ENCODE measurements at places on chromosomes 6 and 20.

DNA sequence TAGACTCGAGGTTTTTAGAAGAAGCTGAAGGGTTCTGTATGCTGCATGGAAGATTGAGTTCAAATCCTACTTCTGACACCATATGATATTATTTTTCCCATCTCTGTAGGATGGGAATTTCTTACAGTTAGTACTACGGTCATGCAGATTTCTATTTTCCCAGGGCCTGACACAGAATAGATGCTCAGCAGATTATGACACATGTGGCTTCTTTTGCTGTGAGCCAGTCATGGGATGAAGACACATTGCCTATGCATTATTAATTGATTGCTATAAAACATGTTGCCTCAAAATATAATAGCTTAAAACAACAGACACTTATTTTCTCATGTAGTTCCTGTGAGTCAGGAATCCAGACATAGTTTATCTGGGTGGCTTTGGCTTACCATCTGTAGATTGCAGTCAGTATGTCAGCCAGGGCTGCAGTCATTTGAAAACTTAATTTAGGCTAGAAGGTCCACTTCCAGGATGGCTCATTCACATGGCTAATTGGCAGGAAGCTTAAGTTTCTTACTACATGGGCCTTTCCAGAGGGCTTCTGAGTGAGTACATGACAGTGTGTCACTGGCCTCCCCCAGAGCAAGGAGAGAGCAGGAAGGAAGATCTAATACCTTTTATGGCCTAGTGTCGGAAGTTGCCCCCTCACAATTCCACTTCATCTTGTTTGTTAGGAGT lies 29.5 kb downstream of the TOP1 start:
- DNase-seq = peak; percentile 69

DNA sequence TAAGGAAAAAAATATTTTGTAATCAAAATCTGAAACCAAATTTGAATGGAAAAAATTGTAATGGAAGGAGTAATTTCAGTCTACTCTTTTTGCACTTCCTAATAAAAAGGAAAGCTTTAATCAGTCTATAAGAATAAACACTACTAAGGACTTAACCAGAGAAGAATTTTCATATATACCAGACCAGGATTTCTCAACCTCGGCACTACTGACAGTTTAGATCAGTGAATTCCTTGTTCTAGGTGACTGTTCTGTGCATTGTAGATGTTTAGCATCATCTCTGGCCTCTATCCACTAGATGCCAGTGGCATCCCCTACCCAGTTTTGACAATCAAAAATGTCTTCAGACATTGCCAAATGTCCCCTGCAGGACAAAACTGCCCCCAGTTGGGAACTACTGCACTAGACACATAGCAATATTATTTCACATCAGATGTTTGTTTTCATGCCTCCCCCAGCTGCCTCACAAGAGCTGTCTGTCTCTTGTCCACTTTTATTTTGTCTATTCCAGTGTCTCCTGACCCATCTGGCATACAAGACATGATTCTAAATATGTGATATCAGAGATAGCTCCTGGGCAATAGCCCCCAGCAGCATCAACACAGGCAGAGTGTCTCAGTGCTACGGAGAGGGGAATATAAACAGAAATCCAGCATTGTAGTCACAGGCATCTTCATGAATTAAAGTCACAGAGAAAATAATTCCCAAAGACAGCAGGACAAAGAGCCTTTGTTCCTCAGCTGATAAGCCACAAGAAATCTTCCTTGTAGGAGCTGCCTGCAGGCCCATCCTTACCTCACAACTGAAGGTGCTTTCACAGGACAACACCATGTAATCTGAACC lies 27.0 kb downstream of the DNAAF9 start:
- no peak for DNase-seq

- no peak for DNase-seq
These were observed 39.0 kb upstream of the SLC32A1 start for GRCh38 chr20:38685271-38685670.

DNA sequence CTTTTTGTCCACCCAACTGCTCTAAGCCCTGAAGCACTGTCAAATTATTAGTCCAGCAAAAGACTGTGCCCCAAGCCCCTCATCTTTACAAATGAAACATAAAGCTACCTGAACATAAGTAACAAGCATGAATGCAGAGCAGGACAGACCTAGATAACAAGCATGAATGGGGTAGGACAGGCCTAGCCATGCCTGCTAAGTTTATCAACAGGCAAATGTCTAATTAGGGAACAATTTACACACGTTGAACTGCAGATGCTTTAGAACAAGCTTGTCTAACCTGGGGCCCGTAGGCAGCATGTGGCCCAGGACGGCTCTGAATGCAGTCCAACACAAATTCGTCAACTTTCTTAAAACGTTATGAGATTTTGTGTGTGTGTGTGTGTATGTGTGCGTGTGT lies 13.6 kb downstream of the FBXO30 start:
- no peak for DNase-seq

GRCh38 chr20:2845607-2846006 lies 5.1 kb downstream of the VPS16 start:
- no peak for DNase-seq

DNA sequence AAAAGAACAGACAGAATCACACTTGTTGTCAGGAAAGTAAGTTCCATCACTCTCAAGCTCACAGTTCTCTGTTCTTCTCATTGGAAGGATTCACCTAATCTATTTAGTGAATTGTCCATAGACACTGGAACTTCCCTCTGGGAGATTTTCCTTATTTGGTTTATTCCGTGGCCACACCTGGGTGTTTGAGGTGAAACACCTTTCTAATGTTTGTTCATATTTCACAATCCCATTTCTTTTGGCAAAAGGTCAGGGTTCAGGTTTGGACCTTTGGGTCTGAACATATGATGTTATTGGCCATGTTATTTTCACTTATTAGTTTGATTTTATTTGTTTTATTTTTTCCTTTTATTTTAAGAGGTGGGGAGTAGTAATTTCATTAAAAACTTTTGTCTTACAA lies 4.0 kb downstream of the MAS1L start:
- DNase-seq = no peak

GRCh38 chr6:98547634-98548033 lies 286.7 kb upstream of the POU3F2 start:
- DNase-seq = no peak

DNA sequence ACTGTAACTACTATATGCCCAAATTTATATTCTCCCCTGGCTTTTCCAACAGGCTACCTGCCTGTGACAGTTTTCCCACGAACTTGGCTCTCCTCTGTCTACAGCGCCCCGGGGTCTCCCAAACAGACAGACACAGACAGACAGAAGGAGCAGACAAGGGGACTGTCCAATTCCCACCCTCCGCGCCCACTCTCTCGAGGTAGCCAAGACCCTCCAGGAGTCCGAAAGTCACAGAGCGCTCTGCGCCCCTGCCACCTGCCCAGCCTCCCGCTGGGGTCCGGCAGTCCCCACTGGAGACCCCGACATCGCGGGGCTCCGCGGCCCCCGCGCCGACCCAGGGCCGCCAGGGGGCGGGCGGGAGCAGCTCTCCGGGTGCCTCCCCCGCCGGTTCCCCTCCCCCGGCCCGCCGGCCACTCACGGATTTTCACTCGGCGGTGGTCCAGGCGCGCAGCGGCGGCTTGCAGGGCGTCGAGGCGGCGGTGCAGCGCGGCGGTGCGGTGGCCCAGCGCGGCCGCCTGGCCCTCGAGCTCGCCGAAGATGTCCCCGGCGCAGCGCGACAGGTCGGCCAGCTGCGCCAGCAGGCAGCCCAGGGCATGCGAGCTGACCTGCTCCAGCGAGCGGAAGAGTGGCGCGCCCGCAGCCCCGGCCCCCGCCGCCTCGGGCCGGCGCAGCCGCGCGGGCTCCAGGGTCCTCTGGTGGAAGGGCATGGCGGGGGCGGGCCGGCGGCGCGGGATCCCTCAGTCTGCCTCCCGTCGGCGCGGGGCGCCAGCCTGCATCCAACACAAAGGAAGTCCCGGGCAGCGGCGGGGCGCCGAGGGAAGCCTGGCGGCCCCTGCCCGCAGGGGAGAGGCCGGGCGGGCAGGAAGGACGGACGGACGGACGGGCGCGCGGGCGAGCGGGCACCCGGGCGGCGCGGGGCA lies 81.3 kb upstream of the CCDC28A start:
- peak; percentile 16 for DNase-seq

DNA sequence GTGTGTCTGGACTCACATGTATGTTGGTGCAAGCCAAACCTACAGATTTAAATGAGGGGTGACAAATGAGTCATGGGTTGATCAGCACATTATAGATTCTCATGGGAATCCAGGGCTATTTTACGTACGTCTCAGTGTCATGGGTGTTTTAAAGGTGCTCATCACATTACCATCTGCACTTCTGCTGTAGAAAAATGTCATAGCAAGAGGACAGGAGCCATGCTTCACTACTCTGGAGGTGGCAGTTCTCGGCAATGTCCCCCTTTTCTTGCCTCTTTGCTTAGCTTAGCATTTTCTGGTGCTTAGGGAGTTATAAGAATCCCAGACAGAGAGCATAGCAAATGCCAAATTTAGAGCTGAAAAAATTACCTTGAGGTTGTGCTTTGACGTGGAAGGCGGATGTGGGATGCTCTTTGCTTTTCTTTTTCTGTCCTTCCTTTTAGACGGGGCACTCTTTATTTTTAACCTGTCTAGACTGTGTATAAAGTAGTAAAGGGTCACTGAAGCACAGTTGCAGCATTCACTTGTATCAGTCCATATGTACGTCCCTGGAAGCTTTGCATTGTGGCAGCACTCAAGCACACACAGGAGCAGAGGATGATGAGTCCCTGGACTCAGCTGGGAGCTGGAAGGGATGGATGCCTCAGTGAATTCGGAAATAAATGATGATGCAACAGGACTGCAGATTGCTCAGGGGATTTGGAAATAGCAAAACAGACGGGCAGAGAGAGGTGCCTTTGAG lies 139.7 kb downstream of the SYNDIG1 start:
- DNase-seq = no peak

DNA sequence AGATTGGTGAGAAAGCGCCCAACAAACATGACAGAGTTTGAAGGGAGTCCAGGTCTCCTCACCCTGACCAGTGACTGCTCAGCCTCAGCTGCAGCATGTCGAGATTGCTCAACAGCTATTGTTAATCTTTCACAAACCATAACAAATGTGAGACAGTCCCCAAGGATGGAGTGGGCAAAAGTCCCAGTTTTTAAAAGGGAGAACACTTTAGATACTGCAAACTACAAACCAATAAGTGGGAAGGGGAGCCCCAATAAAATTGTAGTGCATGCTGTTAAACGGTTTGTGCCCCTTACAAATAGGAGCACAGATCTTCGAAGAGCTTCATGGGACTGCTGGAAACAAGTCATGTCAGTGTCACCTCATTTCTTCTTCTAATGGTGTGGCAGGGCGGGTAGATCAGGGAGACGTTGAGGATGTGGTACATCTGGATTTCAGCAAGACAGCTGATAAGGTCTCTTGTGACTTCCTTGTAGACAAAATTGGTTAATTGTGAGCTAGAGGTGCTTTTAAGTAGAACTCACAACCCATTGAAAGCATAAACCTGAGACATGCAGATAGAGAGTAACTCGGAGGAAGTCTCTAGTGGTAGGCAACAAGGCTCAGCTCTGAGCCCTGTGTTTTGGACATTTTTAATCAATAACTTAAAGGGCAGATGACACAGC lies 134.0 kb upstream of the ARMC2 start:
- peak; percentile 10 for DNase-seq

DNA sequence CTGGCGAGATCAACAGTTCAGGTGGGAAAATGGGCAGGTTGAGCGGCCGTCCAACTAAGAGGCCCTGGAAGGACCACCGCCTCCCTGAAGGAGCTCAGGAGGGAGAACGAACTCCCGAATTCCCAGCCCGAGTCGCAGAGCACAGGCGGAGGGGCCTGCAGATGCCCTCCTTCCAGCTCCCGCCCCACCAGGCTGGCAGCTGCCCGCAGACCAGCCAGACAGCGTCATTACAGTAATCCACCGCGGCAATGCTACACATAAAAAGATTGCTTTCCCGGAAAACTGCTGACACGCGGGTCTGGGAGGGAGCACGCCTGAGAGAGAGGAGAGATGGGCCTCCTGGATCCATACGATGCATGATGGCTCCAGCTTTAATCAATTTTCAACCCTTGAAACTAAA lies 30.5 kb upstream of the SLCO4A1 start:
- no peak for DNase-seq

DNA sequence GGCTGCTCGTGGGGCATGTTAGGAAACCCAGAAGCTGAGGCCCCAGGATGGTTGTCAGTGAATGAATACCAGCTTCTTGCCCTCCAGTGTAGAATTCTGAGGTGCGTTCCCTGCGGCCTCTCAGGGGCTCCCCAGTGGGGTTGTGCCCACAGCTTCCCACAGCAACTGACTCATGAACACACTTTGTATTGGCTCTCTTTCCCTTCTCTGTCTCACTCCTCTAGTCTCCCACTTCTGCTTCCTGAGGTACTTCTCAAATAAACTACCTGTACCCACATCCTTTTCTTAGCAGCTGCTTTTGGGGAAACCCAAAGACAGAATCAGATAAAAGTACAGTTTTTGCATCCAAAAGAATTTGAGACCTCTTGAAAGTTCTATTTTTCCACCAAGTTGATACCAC lies 107.7 kb upstream of the JAG1 start:
- DNase-seq = no peak

DNA sequence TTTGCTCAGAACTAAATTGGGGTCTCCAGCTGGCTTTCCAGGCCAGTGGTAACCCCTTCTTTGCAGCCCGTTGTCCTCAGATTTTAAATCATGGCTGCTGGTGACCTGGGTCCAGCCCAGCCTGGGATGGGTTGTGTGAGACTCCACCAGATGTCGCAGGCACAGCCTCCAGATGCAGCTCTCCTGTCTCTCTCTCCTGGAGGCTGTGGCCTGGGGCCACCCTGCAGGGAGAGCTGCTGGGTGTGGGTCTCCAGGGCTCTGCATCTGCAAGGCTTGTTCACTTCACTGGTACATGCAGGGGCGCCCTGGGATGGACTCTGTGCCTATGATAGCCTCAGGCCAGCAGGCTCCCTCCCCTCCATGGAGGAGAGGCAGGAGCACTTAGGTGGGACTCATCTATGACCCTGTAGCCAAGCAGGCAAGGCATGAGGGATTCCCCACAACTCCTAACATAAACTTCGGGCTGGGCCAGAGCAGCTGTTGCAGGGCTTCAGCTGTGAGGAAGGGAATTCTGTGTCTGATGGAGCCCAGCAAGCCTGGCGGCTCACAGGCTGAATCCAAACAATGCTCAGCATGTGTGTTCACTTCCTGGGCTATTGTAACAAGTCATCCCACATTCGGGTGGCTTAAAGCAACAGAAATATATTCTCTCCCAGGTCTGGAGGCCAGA lies 94.7 kb upstream of the NXT1 start:
- no peak for DNase-seq

GRCh38 chr20:63262836-63263235 lies 8.6 kb upstream of the NKAIN4 start:
- no peak for DNase-seq

DNA sequence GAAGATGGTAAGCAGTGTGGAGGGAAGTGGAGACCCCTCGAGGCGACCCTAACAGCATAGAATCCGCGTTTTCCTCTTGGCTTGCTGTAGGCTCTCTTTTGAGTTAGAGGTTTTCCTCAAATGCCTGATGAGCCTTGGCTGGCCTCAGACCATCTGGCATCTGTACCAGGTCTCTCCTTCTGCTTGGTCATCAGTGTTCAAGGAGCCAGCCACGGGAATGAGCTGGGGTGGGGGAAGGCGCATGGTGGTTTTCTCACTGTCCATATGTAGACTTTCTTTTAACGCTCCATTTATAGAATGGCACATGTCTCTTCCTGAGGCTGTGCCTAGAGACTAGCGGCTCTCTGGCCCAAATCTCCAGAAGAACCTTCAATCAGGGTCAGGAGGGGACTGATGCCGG lies 8.1 kb upstream of the GUCA1A start:
- DNase-seq = no peak

GRCh38 chr20:23093613-23094012 lies 7.5 kb upstream of the CD93 start:
- no peak for DNase-seq

- DNase-seq = no peak
These were observed 10.7 kb downstream of the MAPK14 start for GRCh38 chr6:36038120-36038876.

GRCh38 chr6:169725125-169726048 lies 1.1 kb upstream of the PHF10 start:
- peak; percentile 41 for DNase-seq
